Left ventricle myocardium superior (tissue), 1 donor: ENCODE measurements at places on chromosomes 13 and 19. TPM values are rescaled to one million over a fixed set of nuclear protein-coding genes. Genes with fewer than 3 reads are reported as not detected.

- peak; percentile 45 for DNase-seq
These were observed 1.9 kb upstream of the FAM174C start for GRCh38 chr19:1273263-1274041.

DNA sequence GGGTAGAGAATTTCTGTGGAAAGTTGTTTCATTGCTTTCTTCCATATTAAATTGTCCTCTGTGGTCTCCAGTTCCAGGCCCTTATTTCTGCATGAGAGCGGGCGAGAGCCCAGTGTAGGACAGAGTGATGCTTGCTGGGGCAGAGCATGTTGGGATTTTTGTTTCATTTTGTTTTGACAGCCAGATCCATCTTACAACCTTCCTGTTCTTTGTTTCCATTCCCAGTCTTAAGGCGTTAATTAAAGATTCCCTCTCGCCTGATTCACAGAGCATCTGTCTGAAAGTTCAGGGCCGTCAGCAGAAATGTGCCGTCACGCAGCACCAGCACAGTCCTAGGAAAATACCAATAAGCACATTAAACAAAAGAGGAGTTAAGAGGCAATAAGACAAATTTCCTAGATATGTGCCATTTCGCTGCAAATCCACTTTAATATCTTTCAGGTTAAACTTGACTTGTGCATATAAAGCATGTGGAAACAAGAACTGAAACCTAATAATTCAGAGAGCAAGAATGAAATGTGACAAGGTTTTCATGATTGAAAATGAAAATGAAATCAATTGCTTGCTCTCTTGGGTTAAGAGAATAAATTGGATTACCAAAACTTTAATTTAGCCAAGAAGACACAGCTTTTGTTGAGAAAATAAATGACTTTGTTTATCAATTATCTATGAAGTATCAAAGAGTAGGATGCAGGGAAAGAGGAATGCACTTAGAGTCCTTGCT lies 210.7 kb upstream of the SLC10A2 start:
- DNase-seq: no peak

KRTDAP gene
- not detected for total RNA-seq

DNA sequence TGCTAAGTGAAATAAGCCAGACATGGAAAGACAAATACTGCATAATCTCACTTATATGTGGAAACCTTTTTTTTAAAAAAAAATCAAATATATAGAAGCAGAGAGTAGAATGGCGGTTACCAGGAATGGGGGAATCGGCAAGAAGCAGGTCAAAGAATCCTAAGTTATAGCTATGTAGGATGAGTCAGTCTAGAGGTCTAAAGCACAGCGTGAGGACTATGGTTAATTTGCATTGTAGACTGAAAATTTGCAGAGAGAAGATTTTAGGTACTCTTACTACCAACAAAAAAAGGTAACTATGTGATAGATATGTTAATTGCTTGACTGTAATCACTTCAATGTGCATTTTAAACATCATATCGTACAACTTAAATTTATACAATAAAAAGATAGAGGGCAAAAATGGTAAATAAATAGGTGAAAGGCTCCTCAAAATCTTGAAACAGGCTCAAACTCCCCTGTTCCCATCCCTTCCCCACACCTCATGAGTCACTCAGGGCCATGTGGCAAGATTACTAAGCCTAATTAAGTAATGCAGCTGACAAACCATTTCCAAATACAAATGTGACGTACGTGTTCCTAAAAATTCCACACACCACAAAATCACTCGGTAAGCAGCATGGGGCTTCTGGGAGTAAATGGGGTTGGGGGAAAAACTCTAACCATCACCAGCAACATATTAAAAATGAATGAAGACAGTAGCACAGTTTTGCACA lies 159.0 kb downstream of the USP12 start:
- DNase-seq: no peak

DNA sequence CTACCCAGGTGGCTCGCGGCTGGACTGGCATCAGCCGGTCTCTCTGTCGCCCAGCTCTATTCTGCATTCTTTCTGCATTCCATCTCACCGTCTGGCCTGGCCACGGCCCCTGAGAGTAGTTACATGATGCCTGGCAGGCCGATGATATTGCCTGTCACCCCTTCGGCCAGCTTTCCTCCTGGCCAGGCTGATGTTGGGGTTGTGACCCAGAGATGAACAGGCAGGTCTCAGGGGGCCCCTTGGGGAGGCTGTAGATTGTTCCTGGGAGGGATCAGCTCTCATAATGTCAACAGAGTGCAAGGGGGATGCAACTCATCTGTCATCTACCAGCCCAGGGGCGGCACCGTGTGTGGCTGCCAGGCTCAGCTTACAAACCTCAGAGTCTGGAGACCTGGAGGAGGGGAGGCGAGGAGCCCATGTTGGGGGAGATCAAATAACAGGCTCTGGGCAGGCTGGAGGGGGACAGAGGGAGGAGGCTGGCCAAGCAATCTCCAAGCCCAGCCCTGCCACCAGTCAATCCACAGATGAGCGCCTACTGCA lies 13.6 kb upstream of the FBXO17 start:
- no peak for DNase-seq

DNA sequence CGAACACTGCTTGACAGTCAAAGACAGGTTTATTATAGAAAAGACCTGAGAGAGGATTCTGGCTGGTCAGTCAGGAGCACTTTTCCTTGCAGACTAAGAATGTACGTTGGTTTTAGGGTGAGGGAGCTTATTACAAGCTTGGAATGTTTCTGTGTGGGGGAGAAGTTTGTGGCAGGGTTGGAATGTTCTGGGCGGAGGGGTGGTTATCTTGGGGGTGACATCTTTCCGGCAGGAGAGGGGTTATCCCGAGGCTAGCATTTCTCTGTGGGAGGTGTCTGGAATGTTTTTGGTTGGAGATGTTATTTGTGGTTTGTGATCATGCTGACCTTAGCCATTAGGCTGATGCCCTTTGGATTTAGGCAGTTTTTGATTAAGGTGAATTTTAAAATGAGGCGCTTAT lies 61.8 kb downstream of the ZNF136 start:
- DNase-seq: no peak

DNA sequence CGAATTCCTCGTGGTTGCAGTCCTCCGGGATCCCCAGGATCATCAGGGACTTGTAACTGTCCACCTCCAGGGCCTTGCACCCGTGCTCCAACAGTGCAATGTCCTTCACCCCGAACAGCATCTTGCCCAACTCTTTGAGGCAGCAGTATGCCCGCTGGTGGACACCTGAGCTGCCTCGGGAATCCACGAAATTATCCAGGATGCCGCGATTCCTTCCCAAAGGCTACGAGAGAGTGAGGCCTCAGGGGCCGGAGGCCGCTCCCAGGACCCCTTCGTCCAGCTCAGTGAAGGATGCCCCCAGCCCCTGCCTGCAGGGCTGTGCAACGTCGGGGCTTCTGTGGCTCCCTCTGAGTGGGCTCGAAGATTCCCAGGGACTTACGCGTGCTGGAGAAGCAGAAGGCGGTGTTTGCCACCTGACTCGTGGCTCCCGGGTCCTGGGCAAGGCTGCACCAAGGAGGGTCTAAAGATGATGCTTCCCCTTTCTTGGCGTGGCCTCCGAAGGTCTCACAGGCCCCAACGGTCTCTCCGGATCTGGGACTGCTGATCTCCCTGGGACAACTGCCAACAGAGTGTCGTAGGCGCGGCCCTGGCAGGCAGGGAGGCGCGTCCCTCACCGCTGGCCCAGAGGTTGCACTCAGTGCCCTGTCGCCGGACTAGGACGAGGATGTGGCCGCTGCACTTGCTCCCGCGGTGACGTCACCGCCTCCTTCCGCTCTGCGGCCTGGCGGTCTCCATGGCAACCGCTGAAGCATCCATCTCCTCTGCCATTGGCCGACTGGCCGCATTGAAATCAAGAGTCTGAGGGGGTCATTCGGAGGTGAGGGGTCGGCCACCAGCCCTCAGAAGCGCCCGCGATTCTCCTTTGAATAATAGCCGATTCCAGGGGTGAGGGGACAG lies at the start of gene PNMA8C:
Gene PNMA8C (minus strand): TSS at position 698 of the 897 bp plus-strand sequence. CDS start 577 bp downstream, at position 121.
- peak; percentile 85 for DNase-seq

- no peak for DNase-seq
These were observed 1339.1 kb downstream of the OLFM4 start for GRCh38 chr13:54367639-54368271.

CLASRP gene
- 33.9 TPM for total RNA-seq

- peak; percentile 34 for DNase-seq
These were observed 65.9 kb upstream of the ZNF599 start for GRCh38 chr19:34838753-34839431.

- DNase-seq: peak; percentile 62
These were observed 78.9 kb upstream of the OLFM4 start for GRCh38 chr13:52949742-52950141.
